ENCODE measurements at places on chromosomes 11 and 22. TPM values are rescaled to one million over a fixed set of nuclear protein-coding genes. Genes with fewer than 3 reads are reported as not detected.

The ACER3 gene
- 10.3 TPM for total RNA-seq

The TRIM34 gene
- 18.2 TPM for total RNA-seq

The MMP7 gene
- not detected for total RNA-seq

The RBFOX2 gene
- total RNA-seq = 1.4 TPM

The C22orf42 gene
- not detected for total RNA-seq
